ENCODE measurements at places on chromosomes 2 and 18. TPM values are rescaled to one million over a fixed set of nuclear protein-coding genes. Genes with fewer than 3 reads are reported as not detected.

Gene CYTIP
- not detected for polyA plus RNA-seq

Gene REG3A
- not detected for polyA plus RNA-seq

Gene KLHL30
- not detected for polyA plus RNA-seq

Gene UPP2
- not detected for polyA plus RNA-seq

Gene RIT2
- polyA plus RNA-seq: 9.5 TPM

Gene RNF152
- 1.2 TPM for polyA plus RNA-seq

Gene SOX11
- polyA plus RNA-seq: 33.2 TPM

Gene CFAP221
- polyA plus RNA-seq: 0.65 TPM

Gene PROC
- 2.7 TPM for polyA plus RNA-seq

Gene PSMA8
- polyA plus RNA-seq: not detected

Gene CTAGE1
- polyA plus RNA-seq: 0.05 TPM

Gene QPCT
- polyA plus RNA-seq: 12.1 TPM

Gene STON1
- polyA plus RNA-seq: 5.5 TPM

Gene NT5DC4
- polyA plus RNA-seq: not detected

Gene SLC38A11
- polyA plus RNA-seq: not detected

Gene ABCG5
- 0.14 TPM for polyA plus RNA-seq

Gene DSC3
- 0.52 TPM for polyA plus RNA-seq

Gene KCNJ3
- polyA plus RNA-seq: 0.19 TPM

Gene PPM1B
- polyA plus RNA-seq: 93.1 TPM

Gene CCDC74B
- polyA plus RNA-seq: 15.1 TPM

Gene SERPINB13
- not detected for polyA plus RNA-seq

Gene CCDC150
- polyA plus RNA-seq: 44.2 TPM

Gene CROCC2
- not detected for polyA plus RNA-seq

Gene TMEM17
- 1.7 TPM for polyA plus RNA-seq

Gene ARHGEF4
- 4.6 TPM for polyA plus RNA-seq

Gene CHRND
- not detected for polyA plus RNA-seq

Gene CRYGC
- not detected for polyA plus RNA-seq

Gene PJVK
- polyA plus RNA-seq: 1.6 TPM

Gene NPHP1
- 11.0 TPM for polyA plus RNA-seq

Gene CD28
- polyA plus RNA-seq: not detected

Gene MRPS9
- polyA plus RNA-seq: 65.2 TPM

Gene ASAP2
- 3.2 TPM for polyA plus RNA-seq
